ENCODE measurements at places on chromosomes 11 and 22.

- no peak for DNase-seq
Observed at GRCh38 chr11:85967457-85967856, 101.4 kb downstream of the PICALM start.

DNA sequence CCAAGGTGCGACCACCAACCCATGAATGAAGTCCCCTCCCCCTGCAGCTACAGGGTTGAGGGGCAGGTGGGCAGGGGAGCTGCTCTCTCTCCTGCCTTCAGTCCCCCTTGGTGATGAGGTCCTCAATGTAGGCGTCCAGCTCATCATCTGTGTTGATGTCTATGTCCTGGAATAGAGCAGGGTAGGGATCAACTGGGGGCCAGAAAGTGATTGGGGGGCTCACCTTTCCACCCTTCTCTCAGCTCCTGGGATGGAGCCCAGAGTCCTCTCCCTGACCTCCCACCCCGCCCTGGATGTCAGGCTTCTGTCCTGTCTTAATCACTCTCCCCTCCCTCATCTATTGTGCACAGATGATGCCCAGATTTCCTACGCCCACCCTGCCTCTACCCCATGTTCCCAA, 41.9 kb downstream of the MORC2 start:
- DNase-seq, result no peak

- DNase-seq, result peak; percentile 32
Observed at GRCh38 chr11:12724301-12725054, 50.3 kb downstream of the TEAD1 start.

- no peak for DNase-seq
Observed at GRCh38 chr22:19734163-19734562, 10.8 kb downstream of the GP1BB start.

DNA sequence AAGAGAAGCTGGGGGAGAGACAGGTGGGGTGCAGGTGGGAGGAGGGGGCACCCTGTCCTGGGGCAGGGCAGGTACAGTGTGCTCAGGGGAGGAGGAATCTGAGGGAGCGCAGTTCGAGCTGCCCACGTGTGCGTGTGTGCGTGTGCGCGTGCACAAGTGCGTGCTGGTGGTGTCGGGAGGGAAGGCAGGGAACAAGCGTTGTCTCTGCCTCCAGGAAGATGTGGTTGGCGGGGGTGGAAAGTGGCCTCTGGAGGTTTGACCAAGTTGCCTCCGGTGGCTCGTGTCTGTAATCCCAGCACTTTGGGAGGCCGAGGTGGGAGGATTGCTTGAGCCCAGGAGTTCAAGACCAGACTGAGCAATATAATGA, 49.9 kb upstream of the THY1 start:
- no peak for DNase-seq

GRCh38 chr11:108319541-108320145, 96.8 kb downstream of the ATM start:
- DNase-seq, result no peak

- DNase-seq, result no peak
Observed at GRCh38 chr11:44190883-44191230, 95.4 kb downstream of the EXT2 start.

DNA sequence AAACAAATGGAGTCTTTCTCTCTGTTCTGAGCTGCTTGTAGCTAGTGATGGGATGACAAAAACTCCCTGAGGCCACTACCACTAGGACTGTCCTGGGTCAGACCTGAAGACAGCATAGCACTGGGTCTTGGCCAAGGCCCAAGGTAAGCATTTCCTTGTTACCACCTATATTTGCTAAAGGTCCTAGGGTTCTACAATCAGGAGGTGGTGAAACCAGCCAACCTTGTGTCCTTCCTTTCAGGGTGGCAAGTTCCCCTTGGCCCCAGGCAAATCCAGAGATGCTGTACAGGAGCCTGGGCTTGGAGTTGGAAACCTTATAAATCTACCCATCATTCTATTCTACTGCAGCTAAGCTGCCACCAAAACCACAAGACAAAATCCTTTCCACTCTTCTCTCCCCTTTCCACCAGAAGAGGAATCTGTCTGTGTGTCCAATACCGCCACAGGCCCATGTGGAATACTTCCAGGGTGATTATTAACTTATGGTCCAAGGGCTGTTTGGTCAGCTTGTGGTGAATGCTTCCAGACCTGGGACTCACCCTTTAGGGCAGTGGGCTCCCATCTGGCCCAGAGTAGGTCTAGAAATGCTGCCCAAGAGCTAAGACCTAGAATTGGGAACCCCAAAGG, 16.8 kb downstream of the SLC22A25 start:
- no peak for DNase-seq

GRCh38 chr11:33869481-33870422, 22.1 kb downstream of the LMO2 start:
- DNase-seq, result peak; percentile 31

DNA sequence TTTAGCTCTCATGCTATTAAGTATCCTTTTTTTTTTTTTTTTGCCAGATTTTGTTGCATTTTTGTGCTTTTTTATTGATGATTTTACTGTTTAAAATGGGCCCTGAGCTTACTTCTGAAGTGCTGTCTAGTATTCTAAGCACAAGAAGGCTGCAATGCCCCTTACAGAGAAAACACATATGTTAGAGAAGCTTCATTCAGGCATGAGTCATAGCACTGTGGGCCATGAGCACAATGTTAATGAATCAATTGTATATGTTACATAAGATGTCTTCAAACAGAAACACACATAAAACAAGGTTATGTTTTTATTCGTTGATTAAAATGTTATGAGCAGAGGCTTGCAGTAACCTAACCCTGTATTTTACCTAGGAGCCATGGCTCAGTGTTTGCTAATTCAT, 117.8 kb upstream of the C11orf87 start:
- no peak for DNase-seq

- no peak for DNase-seq
Observed at GRCh38 chr11:97610000-97610399, 1220.2 kb downstream of the JRKL start.

- no peak for DNase-seq
Observed at GRCh38 chr11:60607483-60607882, 91.9 kb upstream of the MS4A8 start.

DNA sequence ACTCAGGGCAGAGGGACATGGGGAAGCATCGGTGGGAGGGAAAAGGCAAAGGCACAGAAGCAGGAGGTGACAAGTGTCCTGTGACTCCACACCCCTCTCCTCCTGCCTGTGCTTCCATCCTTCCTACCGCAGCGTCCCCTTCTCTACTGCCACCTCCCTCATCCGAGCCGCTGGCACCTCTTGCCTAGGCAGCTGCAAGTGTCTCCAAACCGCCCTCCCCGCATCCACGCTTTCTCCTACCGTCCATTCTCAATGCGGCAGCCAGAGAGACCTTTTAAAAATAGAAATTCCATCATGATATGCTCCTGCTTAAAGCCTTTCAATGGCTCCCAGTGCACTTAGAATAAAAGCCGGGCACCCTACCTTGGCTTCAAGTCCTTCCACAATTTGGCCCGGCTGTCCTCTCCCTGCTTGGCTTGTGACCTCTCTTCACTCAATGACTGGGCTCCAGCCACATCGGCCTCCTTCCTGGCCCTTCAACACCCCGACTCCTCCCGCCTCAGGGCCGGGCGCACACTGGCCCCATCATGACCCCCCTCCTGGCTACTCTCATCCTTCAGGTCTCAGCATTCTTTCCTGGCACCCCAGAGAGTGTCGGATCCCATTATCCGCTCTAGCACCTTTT, 16.5 kb downstream of the LRRC10B start:
- no peak for DNase-seq

DNA sequence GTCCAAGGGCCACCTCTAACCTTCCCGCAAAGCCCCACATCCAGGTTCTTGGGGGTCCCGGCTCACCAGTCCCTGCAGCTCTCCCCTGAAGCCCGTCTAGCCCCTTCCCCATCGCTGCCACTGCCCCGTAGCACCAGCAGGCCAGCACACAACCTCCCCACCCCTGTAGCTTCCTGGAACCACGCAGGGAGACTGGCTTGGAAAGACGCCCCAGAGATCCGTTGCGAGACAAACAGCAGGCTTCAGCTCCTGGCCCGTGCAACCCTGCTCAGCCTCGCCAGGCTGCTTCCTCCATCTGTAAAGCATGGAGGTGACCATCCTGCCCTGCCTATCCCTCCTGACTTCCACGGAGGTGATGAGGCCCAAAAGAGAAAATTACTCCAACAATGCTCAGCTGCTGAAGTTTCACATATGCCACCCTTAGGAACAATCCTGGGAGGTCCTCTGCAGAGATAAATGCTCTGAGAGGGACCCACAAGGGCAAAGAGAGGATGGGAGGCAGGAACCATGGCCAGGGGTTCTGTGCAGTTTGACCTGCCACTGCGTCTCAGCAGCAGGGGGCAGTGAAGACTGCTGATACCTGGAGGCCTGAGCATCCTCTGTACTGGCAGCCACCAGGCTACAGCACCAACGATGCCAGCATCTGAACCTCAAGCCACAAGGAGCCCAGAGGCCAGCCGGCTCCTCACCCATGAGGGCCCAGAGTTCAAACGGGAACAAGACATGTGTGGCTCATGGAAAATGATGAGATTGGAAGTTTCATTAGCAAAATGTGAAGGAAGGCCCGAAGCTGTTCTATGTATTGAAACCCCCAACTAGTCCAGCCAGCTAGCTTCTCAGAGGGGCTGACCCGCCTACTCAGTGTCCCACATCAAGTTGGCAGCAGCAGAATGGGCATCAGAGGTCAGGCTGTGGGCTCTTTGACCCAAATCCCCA, 16.1 kb downstream of the DGCR2 start:
- peak; percentile 41 for DNase-seq

DNA sequence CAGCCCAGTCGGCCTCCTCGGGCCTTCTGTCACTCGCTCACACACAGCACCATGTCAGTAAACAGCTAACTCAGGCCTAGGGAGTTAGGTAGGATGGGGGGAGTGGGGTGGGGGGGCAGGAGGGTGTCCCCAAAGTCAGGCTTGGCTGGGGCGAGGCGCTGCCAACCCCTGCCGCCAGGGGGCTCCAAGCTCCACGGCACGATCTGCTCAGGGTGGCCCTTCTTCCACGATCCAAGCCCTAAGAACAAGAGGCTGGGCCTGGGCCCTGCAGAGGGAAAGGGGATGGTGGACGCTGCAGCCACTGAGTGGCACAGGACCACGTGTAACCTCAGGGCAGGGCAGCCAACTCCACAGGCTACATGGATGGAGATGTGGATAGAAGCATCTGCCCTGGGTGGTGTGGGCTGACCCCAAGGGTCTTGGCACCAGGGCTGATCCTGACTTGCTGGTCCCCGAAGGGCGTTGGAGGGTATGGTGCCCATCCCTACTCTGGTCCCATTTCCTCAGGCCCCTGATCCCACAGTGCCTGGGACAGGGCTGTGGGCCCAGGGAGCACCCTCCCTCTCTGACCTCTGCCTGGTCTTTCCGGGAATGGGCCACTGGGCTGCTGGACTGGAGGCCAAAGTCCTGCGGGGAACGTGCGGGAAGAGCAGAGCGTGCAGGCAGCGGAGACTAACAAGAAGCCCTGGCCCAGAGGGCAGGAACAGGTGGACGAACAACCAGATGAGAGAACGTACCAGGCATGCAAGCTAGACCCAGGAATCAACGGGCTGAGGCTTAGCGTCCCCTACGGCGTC, 29.1 kb upstream of the TXNRD2 start:
- peak; percentile 35 for DNase-seq

DNA sequence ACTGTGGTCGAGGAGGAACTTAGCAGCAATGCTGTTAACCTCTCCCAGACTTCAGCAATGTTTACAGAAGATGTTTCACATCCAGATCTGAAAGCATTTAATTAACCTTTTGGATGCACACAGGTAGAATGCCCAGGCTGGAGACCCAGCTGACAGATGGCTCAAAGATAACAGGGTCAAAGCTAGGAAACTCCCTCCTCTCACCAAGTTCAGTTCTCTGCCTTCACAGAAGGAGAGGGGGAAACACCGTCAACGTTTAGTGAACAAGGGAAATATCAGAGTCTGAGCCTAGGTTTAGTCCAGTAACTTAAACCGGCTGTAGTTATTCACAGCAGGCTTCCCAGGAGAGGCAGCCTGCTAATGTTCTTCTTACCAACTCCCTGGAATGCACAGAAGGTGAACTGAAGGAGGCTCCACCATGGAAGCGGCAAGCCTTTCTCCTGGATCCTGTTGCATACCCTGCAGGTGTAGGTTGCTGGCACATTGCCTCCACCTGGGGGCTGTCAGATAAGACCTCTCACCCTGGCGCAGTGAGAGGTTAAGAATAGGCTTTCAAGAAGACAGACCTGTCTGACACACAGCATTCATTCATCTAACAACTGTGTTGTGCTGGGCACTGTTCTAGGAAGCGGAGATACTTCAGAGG, 23.5 kb upstream of the ANKK1 start:
- DNase-seq, result no peak

DNA sequence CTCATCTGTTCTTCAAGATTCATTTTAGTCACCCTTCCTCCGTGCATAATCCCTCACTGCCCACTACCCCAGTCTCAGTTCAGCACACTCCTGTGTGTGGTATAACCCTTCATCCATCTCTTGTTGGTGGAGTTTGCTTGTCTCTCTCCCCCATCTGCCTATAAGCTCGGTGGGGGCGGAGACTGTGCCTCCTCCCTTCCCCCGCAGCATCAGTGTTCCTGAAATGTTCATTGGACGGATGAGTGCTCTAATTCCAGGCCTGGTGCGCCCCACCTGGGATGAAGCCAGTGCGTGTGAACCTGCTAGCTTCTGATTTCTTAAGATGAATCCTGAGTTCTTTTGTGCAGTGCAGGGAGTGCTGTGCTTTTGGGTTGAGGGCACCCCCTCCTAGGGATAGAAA, 100.0 kb downstream of the GRIK4 start:
- DNase-seq, result no peak

- DNase-seq, result no peak
Observed at GRCh38 chr11:122348659-122349409, 232.8 kb upstream of the BLID start.

- no peak for DNase-seq
Observed at GRCh38 chr11:78033040-78033439, 10.0 kb upstream of the KCTD14 start.

- no peak for DNase-seq
Observed at GRCh38 chr11:132171031-132171430, 800.6 kb downstream of the NTM start.

GRCh38 chr22:49097966-49098365, 729.7 kb downstream of the BRD1 start:
- no peak for DNase-seq

DNA sequence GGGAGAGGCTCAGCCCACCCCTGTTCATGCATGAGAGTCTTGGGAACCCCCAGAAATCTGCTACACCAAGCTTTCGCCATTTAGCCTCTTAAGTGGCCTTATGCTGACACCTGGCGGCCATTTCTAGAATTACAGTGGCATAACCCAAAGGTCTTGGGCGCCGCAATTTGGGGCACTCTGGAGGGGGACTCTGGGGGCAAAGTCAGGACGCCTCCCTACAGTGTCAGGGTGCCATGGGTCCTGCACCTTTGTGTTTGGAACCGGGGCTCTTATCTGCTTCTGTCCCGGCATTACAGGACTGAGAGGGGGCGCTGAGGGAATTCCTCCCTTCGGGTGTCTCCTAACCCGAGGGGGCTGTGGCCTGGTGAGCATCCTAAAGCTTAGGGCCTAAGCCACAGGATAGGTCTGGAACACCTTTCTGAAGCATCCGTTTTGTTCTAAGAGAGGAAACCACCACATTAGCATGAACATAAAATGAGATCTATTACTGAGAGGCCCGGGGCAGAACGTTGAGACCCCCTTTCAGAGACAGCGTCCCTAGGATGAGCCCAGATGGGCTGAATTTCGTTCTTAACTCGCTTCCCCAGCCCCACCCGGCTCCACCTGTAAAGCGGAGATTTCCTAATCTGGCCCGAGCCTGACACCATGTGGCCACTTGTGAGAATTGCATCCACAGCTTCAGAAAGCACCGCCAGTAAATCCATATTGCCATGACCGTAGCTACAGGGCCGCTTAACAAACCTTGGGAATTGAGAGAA, 9.3 kb downstream of the INS start:
- peak; percentile 77 for DNase-seq
